ENCODE measurements at places on chromosomes 7 and 10.
A peak's percentile ranks its signal among the peaks of the same experiment; 100 is the strongest.

GRCh38 chr10:6464862-6465430 lies 115.1 kb downstream of the PRKCQ start:
- DNase-seq = no peak

- DNase-seq = no peak
These were observed 1601.9 kb downstream of the REEP3 start for GRCh38 chr10:65123120-65123519.

DNA sequence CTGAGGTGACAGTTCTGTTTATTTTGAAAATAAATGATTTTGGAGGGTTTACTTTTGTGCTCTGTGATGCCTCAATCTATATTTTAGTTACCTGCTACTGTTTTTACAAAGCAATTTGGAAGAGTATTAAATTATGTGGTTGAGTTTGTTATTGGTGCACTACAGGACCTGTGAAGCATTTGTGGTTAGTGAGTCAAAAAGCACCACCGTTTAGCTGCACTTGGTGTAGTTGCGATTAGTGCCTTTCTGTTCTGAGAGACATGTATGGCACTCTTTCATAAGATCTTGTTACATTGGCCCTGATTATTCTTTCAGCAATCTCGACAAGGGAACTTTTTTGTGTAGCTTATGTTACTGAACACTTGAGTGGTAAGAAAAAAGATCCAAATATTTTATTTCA lies 132.2 kb downstream of the BBS9 start:
- no peak for DNase-seq

DNA sequence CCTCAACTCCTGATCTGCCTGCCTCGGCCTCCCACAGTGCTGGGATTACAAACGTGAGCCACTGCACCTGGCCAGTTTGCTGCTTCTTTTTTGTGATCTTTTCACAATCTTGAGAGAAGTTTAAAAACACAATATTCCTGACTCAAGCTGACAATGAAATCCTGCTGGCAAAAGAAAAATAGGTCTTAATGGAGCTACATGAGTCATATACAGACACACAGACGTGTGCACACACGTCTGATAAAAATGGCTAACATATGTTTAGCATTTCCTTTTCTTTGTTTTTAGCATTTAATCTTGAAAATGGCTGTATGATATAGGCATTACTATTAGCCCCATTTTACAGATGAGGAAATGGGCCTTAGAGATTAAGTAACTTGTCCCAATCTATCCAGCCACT lies 29.4 kb upstream of the RAB18 start:
- DNase-seq = no peak

DNA sequence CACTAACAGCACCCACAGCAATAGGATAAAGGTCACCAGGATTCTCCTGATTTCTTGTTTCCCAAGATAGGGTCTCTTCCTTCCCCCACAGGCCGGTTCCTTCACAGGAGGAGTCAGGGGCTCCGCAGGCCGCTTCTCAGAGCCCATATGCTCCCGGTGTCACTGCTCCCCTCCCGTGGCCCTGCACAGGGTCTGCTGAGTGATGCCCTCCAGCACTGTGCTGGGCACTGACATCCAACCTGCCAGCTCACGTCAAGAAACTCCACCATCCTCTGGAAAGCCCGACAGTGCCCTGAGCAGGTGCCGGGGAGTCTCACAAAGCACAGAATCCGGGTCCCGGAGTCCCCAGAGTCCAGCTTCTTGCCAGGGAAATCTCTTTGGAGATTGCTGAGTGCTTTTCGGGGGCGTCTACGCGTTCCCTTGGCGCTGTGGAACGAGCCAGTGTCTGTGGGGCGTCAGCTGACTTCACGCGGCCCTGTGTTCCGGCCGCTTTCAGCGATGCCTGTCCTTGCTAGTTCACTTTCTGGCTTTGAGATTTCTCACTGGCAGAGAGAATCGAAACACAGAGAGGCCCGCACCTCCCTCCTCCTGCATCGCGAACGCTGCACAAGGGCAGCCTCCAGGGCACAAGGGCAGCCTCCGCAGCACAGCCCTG lies 567.5 kb downstream of the DNAJB6 start:
- DNase-seq = no peak

GRCh38 chr7:99402854-99403253 lies 5.5 kb downstream of the PDAP1 start:
- no peak for DNase-seq

DNA sequence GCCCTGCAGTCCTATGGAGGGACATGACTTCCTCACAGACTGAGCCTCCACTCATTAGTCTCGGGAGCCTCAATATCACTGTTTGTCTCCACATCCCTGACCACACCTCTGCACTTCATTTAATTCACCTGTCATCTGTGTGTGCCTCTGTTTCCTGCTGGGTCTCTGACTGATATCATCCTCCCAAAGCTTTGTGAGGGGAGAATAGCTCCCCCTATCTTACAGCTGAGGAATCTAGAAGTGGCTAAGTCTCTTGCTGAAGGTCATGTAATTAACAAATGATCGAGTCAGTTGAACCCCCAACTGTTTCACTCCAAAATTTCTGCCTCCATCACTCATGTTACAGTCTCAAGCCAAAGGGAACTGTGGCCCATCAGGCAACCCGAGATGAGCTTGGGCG lies 5.5 kb upstream of the CPXM2 start:
- no peak for DNase-seq

GRCh38 chr7:1422512-1423263 lies 36.6 kb downstream of the MICALL2 start:
- no peak for DNase-seq

DNA sequence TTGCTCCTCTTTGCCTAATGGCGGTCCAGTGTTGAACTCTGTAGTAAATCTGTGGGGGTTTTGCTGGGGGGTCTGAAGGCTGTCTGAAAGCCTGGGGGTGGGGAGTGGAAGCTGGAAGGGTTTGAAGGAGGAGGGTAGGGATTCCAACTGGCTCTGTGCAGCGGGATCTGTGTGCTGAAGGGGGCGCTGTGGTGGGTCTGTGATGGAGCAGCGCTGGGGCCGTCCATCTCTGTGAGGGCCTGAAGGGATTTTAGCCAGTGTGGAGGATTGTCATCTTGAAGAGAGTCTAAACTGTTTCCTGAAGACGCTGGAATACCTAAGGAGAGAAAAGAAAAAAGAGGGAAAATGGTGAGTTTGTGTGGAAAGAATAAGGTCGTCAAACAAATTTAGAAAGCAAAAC lies 129.2 kb downstream of the STRA8 start:
- DNase-seq = no peak

GRCh38 chr10:122974023-122974422 lies 6.2 kb upstream of the PSTK start:
- DNase-seq = no peak

DNA sequence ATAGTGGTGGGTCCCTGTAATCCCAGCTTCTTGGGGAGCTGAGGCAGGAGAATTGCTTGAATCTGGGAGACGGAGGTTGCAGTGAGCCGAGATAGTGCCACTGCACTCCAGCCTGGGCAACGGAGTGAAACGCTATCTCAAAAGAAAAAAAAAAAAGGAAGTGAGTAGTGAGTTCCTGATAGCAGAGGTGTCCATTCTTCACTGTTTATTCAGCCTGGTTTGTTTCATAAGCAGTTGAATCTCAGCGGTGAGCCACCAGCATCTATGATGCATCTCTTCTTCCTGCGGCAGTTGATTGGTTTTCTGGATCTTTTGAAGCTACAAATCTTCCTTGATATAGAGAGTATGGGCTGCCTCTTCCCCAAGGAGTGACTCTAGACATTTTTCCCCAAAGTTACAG lies 316.1 kb upstream of the MTPN start:
- no peak for DNase-seq

DNA sequence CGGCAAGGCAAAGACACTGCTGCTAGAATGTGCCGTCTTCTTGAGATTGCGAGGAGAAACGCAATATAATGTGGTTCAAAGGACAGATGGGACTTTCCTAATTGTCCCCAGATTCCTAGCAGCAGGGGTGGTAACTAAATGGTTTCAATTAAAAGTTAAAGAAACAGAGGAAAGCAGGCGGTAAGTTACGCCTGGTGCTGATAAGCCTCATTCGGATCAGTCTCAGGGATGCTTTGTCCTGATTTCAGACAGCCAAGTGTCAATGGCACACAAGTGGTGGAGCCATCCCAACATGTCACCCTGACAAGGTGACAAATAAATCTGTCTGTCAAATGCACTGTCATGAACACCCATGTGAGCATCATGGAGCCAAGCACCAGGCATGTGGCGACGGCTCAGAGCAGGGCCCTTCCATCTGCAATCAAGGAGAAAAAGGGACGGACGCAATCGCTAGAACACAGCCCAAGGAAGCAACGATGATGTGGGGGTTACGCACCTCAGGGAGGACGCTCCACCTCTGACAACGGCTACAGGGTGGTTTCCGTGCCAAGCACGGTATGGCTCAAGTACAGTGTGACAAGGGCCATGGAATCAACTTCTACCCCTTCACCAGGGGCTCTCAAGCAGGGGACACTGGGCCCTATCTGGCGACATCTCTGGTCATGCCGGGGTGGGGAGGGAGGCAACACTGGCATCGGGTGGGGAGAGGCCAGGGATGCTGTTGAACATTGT lies 66.2 kb downstream of the CTBP2 start:
- DNase-seq = no peak

GRCh38 chr7:32868116-32868515 lies 23.4 kb downstream of the KBTBD2 start:
- peak; percentile 28 for DNase-seq

- no peak for DNase-seq
These were observed 18.2 kb downstream of the MYOF start for GRCh38 chr10:93463723-93464476.

GRCh38 chr10:100340948-100341847 lies 5.8 kb upstream of the SCD start:
- DNase-seq = no peak

GRCh38 chr10:43867667-43868565 lies 219.2 kb upstream of the ZNF32 start:
- DNase-seq = no peak

DNA sequence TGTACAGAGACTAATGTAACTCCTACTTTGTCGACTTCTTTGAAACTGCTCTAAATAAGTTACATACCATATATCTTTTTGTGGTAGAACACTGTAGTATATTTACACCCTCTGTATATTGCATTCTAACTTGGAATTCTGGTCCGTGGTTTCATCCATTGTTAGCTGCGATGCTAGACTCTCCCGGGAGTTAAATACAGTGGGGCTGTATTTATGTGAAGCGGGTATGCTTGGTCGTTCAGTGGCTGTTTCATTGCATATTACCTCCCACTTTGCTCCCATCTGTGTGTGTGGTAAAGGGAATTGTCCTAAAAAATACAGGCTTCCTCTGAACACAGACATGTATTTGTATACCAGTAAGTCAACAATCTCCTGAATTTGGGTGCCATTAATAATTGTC lies 231.1 kb downstream of the SLC25A13 start:
- no peak for DNase-seq

- DNase-seq = peak; percentile 8
These were observed 22.6 kb downstream of the PNPLA8 start for GRCh38 chr7:108503112-108504026.

GRCh38 chr10:507355-507699 lies 182.1 kb downstream of the DIP2C start:
- DNase-seq = no peak

DNA sequence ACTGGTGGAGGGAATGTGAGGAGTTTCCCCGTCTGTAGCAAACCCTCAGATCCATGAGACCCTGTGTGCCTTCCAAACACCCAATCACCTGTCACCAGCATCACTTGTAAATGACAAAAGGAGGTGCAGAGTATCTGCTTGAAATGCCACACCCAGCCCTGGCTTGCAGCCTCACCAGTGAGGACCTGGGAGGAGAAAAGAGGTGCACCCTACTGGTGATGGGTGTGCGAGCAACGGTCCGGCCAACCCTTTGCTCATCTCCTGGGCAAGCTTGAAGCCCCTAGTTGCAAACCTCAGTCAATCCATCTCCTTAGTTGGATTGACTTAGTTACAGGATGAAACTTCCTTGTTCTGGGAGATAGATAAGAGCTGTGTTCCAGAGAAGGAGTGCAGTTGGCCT lies 62.4 kb upstream of the WAPL start:
- no peak for DNase-seq

- no peak for DNase-seq
These were observed 106.2 kb downstream of the ITIH5 start for GRCh38 chr10:7560519-7560918.

DNA sequence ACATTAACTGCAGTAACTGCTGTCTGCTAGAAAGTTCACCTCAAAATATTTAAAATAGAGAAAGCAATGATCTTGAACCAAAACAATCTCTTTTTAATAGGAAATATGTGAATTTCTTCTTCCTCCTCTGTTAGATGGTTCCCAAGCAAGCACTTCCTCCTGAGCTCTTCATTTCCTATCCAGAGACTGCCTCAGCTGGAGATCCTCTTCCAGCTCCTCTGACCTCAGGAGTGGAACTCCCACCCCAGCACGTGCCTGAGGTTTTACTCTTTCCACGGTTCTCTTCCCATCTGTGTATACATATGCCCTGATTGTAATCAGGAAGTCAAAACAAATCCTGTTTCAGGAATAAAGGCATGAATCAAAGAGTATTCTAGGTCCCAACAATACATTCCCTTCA lies 5.6 kb downstream of the DENND11 start:
- DNase-seq = no peak

DNA sequence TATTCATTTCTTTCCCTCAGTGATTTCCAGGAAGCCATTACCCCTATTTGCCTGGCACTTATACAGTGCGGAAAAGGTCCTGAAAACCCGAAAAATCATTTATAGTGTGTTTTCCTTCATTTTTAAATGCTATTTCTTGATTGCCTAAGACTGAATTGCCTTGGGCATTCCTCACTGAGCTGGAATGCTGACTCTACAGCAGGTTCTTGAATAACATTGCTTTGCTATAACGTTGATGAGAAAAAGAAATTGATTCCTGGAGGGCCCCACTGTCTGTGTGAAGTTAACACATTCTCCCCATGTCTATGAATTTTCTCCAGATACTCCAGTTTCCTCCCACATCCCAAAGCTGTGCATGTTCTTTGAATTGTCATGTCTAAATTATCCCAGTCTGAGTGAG lies 308.5 kb downstream of the EXOC4 start:
- no peak for DNase-seq

DNA sequence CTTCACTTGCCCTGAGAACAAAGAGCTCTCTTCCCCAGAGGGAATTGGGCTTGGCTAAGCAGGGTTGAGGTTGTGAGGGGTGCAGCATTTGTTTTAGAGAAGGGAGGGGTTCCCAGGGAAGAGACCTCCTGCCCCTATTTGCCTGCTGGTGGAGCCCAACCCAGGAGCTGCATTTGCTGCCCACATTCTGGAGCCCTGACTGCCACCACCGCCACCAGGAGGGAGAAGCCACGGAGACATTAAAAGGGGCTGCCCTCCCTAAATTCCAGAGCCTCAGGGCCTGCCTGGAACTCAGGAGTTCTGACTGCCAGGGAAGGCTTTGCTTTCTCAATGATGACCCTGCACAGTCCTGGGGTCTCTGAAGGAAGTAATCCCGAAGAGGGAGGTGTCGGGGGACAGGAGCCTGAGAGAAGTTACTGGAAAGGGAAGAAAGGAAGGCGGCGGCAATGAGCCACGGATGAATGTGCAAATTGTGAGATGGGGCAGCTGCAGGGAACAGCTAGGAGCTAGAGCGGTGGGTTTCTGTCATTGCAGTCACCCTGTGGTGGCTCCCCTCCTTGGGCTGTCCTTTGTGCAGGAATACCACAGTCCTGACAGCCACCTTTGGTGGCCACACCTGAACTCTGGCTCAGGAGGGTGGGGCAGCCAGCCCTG lies 51.3 kb downstream of the NEURL1 start:
- DNase-seq = peak; percentile 1

GRCh38 chr7:132049462-132050304 lies 493.3 kb upstream of the PODXL start:
- no peak for DNase-seq

GRCh38 chr7:135274495-135275268 lies 41.0 kb downstream of the STRA8 start:
- DNase-seq = peak; percentile 47

Measured in cerebellum (tissue), 4 donors.